ENCODE measurements at places on chromosomes 4 and X. TPM values are rescaled to one million over a fixed set of nuclear protein-coding genes. Genes with fewer than 3 reads are reported as not detected.

DNA sequence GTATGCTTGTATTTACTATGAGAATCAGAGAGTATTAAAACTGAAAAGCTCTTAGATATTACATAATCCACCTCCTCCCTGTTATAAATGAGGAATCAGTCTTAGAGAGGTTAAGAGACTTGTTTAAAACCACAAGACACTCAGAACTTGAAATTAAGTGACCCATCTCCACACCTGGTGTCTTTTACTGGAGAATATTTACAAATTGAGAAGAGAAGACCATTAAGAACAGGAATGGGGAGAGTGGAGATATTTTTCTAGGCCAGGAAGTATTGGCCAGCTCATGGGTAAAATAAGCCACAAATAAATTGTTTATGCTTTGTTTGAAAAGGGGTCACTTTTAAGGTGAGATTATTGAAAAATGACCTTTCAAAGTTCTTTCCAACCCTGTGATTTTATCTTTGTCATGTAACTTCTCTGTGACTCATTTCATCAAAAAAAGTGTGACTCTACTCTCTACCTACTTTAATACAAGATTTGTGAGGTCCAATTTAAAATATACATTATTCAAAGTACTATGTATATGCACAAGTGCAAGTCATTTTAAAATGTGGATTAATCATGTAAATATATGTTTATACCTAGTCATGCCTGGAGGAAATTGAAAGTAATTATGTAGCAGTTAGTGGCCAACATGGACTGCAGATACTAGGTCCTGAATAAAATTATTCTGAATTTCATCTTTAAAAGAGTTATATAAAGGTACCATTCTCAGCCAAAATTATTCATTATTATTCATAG, 15.9 kb upstream of the COX7B2 start:
- H3K4me1 ChIP-seq: no peaks in the 10 kb centered on the region
- DNase-seq: no peak
- H3K27me3 ChIP-seq: no peaks in the 10 kb centered on the region
- H3K4me3 ChIP-seq: no peak overlapping the region

YY2 gene
- 0.83 TPM for total RNA-seq

DNA sequence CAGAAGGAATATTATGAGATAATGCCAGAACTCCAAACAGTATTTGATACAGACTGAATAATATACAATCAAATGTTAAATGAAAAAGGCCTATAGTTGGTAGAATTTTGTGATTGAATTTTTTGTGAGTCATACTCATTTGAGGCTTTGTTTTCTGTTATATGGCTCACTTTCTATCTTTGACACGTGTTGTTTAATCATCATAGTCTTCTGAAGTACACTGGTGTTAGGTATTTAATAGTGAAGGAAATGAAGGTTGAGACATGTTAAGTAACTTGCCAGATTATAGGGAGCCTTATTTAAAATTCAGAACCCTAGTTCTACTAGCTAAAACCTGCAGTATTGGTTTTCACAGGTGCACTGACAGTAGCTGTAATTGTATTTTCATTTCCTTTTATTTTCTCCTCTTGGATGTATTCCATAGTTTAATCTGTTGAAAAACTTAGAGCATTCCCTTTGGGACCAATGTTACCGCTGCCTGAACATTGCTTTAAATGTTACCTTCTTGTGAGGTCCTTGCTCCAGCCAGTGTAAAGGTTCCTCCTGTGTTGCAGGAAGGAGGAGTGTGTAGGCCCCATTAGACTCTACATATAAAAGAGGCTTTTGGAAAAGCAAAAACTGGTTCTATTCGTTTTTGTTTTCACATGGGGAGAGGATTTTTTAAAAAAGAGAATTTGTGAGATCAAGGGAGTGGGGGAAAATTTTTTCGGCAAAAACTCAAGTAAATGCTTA, 224.1 kb downstream of the ARHGAP10 start:
- DNase-seq: no peak
- H3K27me3 ChIP-seq: no peaks in the 10 kb centered on the region
- H3K27ac ChIP-seq: peak overlapping the region; percentile 10
- no peak overlapping the region for H3K4me3 ChIP-seq
- H3K36me3 ChIP-seq: peaks cover 10% of the 10 kb centered on the region

GRCh38 chrX:11266573-11267003, 26.6 kb upstream of the AMELX start:
- H3K27ac ChIP-seq: peak overlapping the region; percentile 4
- H3K4me1 ChIP-seq: peaks cover 6% of the 10 kb centered on the region
- DNase-seq: no peak
- H3K27me3 ChIP-seq: no peaks in the 10 kb centered on the region
- no peak overlapping the region for H3K4me3 ChIP-seq

RTL9 gene
- total RNA-seq: 0.16 TPM

ADGRG2 gene
- total RNA-seq: 0.24 TPM

DNA sequence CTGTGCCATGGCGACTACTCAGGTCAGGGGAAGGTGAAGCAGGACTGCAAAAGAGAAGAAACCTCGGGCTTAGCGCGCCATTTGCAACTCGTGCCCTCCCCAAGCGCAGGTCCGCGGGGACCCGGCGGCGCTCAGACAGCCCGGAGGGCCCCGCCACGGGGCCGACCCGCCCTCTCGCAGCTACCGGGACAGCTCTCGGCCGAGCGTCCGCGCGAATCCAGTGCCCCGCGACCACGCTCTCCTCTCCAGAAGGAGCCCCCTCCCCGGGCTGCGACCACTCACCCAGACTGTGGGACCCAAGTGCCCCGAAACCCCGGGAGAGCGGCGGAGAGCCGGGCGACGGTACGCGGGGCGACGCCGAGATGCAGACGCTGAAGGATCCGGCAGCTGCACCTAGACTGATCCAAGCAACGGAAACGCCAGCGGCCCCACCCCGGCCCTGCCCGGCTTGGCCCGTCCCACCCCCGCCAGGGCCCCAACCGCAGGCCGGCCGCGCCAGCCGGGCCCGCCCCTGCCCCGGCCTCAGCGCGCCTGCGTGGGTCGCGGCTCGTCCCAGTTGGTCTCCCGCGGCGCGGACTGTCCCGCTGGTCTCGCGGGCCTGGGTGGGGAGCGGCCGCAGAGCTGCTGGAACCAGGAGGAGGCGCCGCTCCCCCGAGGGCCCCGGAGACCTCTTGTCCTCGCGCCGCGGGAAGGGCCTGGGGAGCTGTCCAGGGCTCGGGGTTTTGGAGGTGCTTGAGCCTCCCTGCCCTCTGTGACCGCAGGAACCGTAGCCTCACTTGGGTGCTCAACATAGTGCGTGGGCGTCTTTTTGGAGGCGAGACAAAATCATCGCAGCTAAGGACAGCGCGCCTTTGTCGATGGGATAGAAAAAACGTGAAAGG, at the start of gene ANXA5:
Gene ANXA5 (minus strand): TSS at position 400 of the 881 bp plus-strand sequence. CDS start 391 bp downstream, at position 9.
- H3K27ac ChIP-seq: peak within 1 kb of the TSS; percentile 99
- no peaks in the 10 kb centered on the region for H3K27me3 ChIP-seq
- peaks cover 48% of the 10 kb centered on the region for H3K4me1 ChIP-seq
- H3K36me3 ChIP-seq: no peaks in the 10 kb centered on the region
- peak; percentile 92 for DNase-seq

DNA sequence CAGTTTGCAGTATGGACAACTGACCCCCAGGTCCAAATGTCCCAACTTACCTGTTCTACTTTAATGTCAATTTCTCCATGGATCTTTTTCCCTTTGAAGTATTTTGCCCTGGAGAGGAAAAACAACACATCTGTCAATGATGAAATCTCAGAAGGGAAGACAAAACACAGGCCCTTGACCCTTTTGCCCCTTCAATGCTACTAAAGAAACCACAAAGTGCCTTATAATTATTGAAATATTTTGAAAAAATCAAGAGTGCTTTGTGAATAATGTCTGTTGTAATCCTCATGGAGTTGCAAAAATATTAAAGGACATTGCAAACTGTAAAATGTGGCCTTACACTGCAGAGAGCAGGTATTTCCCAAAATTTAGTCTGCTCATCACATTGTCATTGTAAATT, 12.6 kb downstream of the SYN1 start:
- no peaks in the 10 kb centered on the region for H3K36me3 ChIP-seq
- DNase-seq: no peak
- H3K27ac ChIP-seq: no peak overlapping the region

- no peak overlapping the region for H3K4me3 ChIP-seq
- H3K27me3 ChIP-seq: no peaks in the 10 kb centered on the region
- DNase-seq: no peak
- H3K36me3 ChIP-seq: no peaks in the 10 kb centered on the region
Measured at GRCh38 chr4:16289897-16290554, 63.8 kb upstream of the TAPT1 start.

DNA sequence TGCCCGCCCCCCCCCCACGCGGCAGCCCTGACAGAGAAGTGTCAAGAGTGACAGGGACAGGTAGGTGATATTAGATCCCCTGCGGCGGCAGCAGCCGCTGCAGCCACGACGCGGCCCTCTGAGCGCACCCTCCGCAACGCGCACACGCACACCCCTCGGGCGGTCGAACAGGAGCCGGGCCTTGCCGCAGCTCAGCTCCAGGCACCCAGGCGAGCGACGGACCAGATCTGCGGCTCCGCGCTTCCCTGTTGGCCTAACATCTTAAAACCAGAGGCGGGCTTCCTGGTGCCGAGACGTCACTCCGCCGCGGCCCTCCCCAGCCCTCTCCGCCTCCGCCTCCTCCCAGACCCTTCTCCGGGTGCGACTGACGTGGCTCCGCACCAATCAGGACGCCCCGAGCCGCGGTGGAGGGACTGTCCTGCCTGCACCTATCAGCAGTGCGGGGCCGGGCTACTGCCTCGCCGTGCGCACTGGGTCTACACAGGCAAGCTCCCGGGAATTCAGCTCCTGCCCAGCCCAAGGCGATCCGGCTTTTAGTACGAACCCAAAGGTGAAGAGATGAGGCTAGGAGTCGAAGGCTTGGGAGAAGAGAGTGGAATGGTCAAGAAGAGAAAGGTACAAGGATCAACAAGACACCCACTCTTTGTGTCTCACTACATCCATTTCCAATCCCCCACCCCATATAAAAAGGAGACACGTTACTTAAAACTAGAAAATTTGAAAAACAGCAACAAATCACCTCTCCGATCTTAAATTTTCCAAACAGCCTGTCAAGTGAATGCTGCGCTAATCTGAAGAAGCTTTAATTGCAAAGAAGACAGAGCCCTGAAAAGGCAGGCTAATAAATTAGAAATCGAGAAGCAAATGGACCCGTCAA, at the start of gene PITX2:
Gene PITX2 (minus strand): TSS at position 237 of the 877 bp plus-strand sequence. CDS start 617 bp downstream, outside the sequence.
- peak within 1 kb of the TSS; percentile 54 for H3K4me3 ChIP-seq
- no peak within 1 kb of the TSS for H3K27ac ChIP-seq
- H3K4me1 ChIP-seq: peaks cover 34% of the 10 kb centered on the region
- peak; percentile 97 for DNase-seq
- H3K36me3 ChIP-seq: no peaks in the 10 kb centered on the region

- no peaks in the 10 kb centered on the region for H3K4me1 ChIP-seq
- no peaks in the 10 kb centered on the region for H3K36me3 ChIP-seq
- no peak for DNase-seq
- no peak overlapping the region for H3K27ac ChIP-seq
- no peak overlapping the region for H3K4me3 ChIP-seq
Measured at GRCh38 chr4:137067735-137068134, 464.6 kb downstream of the PCDH18 start.

DNA sequence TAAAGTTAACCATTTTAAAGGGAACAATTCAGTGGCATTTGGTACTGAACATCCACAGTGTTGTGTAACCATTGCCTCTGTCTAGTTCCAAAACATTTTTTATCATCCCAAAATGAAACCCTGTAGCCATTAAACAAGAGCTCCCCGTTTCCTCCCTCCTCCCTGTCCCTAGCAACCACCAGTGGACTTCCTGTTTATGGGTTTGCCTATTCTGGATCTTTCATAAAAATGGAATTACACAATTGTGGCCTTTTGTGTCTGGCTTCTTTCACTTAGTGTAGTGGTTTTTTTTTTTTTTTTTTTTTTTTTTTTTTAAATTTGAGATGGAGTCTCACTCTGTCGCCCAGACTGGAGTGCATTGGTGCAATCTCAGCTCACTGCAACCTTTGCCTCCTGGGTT, 11.6 kb downstream of the RBMX2 start:
- DNase-seq: no peak
- no peaks in the 10 kb centered on the region for H3K4me1 ChIP-seq
- H3K4me3 ChIP-seq: no peak overlapping the region
- H3K36me3 ChIP-seq: peaks cover 18% of the 10 kb centered on the region
- no peak overlapping the region for H3K27ac ChIP-seq

DMD gene
- total RNA-seq: 69.5 TPM

TGIF2LX gene
- not detected for total RNA-seq

ETDB gene
- not detected for total RNA-seq

DNA sequence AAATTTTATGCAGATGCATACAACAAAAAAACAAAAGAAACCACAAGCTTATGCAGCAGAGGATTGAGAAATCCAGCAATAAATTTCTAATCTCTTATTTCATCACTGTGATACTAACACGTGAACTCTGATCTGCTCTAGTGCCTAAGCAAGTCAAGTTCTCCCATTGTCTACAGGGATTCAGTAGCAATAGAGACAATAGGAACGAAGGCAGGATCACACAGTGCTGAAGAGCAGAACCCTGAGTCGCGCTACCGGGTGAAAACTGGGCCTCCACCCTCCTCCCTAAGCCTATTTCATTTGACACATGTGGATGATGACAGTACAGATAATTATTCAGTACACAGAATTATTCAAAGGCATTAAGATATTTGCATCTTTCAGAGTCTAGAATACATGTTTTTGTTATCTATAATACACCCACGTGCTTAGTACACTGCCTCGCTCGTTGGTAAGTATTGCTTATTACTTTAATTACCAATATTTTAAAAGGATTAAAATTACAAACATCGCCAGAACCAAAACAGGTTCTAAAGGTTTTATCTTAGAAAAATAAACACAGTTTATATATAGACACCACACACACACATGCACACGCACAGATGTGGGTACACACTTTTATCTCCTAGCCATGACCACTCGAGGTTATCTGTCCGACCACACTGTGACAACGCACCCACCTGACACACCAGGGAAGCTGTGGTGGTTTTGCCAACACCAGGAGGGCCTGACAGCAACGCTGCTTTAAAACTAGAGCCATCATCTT, 60.1 kb downstream of the RFC1 start:
- H3K4me3 ChIP-seq: no peak overlapping the region
- peaks cover 83% of the 10 kb centered on the region for H3K36me3 ChIP-seq
- no peak for DNase-seq
- no peaks in the 10 kb centered on the region for H3K27me3 ChIP-seq

OCRL gene
- total RNA-seq: 15.0 TPM

- no peaks in the 10 kb centered on the region for H3K4me1 ChIP-seq
- DNase-seq: no peak
- no peaks in the 10 kb centered on the region for H3K36me3 ChIP-seq
- H3K27me3 ChIP-seq: no peaks in the 10 kb centered on the region
- H3K4me3 ChIP-seq: no peak overlapping the region
Measured at GRCh38 chr4:47002580-47002979, 9.2 kb upstream of the GABRA4 start.

KIAA1210 gene
- total RNA-seq: 0.05 TPM

DNA sequence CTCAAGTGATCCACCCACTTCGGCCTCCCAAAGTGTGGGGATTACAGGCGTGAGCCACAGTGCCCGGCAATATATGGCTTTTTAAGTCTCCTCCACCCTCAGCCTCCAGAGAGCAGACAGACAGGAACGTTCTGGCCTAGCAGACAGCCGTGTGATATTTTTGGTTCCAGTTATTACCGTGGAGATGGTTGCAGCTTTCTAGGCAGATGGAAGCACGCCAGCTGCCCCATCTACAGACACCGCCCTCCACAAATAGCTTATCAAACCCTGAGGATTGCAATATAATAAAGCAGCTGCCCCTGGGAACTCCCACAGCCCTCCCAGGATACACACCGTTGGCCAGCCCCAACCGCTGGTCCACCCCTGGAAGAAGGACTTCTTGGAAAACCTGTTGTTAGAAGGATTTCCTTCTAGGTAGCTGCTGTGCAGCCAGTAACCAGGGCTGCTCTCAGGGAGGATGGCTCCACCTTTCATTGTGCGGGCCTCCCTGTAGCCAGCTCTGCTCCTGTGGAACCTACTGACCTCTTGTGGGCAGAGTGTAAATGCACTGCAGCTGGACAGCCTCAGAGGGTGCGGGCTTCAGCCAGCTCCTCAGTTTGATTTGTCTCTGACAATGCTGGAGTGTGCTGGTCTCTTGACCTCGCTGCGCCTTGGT, 44.0 kb downstream of the SLC25A5 start:
- H3K36me3 ChIP-seq: no peaks in the 10 kb centered on the region
- H3K27me3 ChIP-seq: no peaks in the 10 kb centered on the region
- H3K4me3 ChIP-seq: no peak overlapping the region
- no peak for DNase-seq

Data from suprapubic skin (tissue), 4 donors.